Iris pigment epithelial cell (primary cell): ENCODE measurements at places on chromosomes 1 and 21.

GRCh38 chr21:27060190-27060589 is 93.3 kb upstream of the ADAMTS5 start:
- DNase-seq: peak; percentile 77

DNA sequence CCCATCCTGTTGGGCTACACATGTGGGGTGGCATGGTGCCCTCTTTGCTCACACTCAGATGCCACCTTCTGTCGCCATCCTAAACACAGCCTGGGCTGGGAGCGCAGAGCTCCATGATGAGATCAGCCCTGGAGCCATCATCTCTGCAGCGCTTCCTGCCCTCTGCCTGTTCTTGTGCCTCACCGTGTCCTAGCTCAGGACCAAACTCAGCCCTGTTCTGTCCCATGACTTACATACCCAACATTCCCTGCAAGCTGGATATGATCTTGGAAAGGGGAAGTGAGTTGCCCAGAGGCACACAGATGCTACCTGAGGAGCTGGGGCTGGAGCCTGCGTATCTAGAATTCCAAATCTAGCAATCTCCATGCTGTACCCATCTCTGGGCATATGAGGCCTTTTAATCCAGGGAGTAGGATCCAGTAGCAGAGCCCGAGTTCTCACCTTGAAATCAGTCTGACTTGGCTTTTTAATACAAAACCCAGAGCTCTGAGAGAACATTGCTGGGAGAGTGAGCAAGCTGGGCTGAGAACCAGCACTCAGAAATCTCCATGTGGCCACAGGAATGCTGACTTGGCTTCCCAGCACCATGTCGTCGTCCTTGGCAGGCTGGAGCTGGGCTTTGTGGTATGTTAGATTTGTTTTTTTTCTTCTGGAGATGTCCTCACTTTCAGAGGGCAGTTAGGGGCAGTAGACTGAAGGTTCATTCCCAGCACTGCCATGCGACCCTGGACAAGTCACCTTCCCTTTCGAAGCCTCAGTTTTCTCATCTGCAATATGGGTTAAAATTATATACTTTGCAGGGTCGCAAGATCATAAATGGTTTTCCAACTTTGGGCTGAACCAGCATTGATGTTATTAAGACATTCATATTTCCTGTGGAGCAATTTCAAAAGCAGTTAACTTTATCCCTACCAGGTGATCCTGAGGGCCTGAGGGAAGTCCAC is 2.6 kb downstream of the ALPL start:
- peak; percentile 99 for DNase-seq

DNA sequence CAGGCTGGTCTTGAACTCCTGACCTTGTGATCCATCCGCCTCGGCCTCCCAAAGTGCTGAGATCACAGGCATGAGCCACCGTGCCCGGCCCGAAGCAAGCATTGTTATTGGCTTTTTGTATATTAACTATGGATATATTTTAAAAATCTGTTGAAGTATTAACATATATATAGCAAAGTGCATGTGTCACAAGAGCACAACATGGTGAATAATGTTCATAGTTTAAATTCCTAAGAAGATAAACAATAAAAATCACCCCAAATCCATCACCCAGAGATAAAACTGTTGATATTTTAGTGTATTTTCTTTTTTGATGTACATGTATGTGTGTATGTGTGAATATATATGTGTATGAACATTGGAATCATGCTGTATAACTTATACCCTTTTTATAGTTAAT is 9.1 kb upstream of the FOXE3 start:
- DNase-seq: peak; percentile 38

- DNase-seq: no peak
These were observed 165.5 kb upstream of the NFIA start for GRCh38 chr1:60916906-60917305.

DNA sequence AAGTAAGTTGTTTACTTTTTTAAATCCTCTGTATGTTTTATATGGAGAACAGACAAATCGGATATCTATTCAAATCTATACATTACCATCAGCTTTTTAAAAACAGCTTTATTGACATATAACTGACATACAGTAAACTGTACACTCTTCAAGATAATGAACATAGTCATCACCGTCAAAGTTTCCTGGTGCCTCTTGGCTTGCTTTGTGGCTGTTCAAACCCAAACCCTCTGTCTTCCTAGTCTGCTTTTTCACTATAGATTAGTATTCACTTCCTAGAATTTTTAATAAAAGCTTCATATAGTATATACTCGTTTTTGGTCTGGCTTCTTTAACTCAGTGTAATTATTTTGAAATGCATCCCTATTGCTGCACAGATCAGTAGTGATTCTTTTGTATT is 56.4 kb upstream of the TPTE start:
- DNase-seq: no peak

DNA sequence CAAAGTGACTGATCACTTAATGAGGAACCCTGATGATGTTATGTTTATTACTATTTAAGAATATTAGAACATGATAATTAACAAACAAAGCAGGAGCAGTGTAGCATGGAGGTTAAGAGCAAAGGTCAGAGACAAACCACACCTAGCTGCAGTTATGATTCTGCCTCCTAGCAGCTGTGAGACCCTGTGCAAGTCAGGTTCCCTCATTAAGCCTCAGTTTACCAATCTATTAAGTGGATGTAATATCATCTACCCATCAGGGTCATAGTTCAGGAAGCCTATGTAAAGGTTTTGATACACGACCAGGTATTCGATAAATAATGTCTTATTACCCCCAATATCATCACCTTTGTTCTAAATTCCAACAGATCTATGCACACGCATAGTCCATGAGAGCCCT is 32.0 kb downstream of the DUSP10 start:
- no peak for DNase-seq

- no peak for DNase-seq
These were observed 190.8 kb downstream of the CAMTA1 start for GRCh38 chr1:6976044-6976375.

DNA sequence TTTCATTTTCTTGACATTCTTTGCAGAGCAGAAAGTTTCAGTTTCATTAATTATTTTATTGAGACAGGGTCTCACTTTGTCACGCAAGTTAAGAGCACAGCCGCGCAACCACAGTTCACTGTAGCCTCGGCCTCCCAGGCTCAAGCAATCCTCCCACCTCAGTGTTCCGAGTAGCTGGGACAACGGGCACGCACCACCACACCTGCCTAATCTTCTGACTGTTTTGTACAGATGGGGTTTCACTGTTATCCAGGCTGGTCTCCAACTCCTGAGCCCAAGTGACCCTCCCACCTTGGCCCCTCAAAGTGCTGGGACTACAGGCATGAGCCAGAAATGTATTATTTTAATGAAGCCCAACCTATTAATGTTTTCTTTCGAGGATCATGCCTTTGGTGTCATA is 3.0 kb upstream of the SPATC1L start:
- no peak for DNase-seq
